Stimulated activated CD8-positive, alpha-beta memory T cell treated with anti-CD3 and anti-CD28 coated beads, Interleukin-2, amount 100 ng/mL, for 48 hours (primary cell): ENCODE measurements at places on chromosomes 1 and 21.

- DNase-seq: no peak
Observed at GRCh38 chr1:234745844-234746797, 136.1 kb upstream of the IRF2BP2 start.

DNA sequence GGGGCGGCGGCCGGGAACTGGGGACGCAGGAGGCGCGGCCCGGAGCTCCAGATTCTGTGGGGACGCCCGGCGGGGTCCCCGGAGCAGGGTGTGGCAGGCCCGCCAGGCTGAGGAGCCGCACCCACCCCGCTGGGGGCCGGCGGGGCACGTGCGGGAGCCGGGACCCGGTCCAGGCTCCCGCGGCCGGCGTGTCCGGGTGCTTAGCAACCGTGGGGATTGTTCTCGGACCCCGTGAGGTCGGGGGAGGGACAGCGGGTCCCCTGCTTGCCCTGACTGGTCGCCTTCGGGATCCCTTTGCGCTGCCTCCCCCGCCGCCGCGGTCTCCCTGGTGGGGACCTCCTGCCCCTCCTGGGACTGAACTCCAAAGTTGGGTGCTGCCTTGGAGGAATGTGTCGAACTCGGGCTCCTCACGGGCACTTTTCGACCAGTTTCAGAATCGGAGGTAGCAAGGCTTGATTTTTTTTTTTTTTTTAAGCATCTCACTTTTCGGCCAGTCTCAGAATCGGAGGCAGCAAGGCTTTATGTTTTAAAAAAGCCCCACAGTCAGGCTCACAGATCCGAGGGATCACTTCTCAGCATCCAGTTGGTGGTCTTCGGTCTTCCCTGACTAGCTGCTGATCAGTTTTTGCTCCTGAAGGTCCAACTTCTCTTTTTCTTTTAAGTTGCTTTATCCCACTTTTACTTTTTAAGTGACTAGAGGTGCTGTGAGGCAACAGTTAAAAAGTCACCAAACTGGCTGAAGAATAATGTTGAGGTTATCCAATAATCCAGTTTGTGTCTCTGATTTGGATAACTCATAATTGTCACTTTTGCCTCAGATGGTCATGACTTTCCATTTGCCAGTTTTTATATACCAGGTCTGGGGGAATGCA lies 648 bp downstream of the FAM76A start:
- peak; percentile 41 for DNase-seq

- no peak for DNase-seq
Observed at GRCh38 chr1:99439433-99440075, 175.3 kb downstream of the PLPPR4 start.

DNA sequence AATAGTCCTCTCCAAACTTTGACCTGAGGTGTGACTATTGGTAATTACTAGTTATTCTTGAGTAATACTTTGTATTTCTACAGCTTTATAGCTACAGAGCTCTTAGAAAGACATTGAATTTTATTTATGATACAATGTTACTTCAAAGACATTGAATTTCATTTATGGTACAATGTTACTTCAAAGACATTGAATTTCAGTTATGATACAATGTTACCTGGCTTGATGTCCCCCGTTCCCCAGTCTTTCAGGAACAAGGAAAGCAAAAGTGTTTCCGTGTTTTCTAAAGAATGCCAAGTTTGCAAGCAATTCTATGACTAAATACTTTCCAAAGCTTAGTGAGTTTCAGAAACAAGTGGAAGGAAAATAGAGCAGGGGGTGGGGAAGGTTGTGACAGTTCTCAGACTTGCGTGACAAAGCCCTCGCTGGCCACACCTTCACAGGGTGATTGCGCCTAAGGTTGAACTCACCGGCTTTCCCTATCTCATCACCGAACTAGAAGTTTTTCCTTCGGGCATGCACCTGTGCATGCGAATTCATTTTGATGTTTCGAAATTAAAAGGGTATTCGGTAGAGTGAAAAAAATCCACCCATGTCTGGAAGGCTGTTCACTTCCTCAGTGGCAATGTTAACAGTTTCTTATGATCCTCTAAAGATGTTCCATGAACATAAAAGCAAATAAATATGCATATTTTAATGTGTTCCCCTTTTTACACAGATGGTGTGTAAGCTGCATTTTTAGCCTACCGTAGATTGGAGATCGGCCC lies 909 bp upstream of the PAXBP1 start:
- peak; percentile 49 for DNase-seq

DNA sequence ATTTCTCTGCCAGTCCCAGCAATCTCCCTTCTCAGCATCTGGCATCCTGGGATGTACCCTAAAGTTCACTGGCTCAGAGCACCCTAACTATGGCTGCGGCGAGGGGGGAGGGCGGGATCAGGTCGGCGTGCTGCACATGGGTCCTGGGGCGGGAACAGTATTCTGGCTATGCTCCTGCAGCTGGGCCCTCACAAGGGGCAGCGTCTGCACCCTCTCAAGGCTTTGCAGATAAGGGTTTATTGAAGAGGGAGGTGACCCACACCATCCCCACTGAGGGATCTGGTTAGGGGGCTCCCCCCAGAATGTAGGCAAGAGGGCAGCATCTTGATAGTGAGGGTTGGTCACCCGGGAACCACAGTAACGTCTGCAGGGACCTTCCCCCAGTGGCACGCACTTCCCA lies 44.9 kb upstream of the PCBP3 start:
- no peak for DNase-seq

GRCh38 chr1:10862743-10863335 lies 66.4 kb upstream of the CASZ1 start:
- DNase-seq: no peak

GRCh38 chr1:111587509-111588174 lies 31.9 kb upstream of the RAP1A start:
- no peak for DNase-seq

DNA sequence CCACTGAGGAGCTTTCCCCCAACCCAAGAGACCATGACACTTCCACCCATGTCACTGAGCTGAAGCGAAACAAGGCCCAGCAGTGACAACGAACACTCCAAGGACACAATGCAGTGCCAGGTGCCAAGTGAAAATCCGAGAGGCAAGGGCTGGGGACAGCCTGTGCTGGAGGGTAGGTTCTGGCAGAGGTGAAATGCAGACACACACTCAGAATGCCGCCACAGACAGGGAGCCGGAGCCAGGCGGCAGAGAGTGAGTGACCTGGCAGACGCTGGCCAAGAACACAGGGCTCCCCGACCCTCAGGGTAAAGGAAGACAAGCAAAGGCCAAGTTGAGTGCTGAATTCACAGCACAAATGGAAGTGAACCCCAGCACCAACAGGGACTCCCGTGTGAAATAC lies 78.9 kb downstream of the CD46 start:
- no peak for DNase-seq

DNA sequence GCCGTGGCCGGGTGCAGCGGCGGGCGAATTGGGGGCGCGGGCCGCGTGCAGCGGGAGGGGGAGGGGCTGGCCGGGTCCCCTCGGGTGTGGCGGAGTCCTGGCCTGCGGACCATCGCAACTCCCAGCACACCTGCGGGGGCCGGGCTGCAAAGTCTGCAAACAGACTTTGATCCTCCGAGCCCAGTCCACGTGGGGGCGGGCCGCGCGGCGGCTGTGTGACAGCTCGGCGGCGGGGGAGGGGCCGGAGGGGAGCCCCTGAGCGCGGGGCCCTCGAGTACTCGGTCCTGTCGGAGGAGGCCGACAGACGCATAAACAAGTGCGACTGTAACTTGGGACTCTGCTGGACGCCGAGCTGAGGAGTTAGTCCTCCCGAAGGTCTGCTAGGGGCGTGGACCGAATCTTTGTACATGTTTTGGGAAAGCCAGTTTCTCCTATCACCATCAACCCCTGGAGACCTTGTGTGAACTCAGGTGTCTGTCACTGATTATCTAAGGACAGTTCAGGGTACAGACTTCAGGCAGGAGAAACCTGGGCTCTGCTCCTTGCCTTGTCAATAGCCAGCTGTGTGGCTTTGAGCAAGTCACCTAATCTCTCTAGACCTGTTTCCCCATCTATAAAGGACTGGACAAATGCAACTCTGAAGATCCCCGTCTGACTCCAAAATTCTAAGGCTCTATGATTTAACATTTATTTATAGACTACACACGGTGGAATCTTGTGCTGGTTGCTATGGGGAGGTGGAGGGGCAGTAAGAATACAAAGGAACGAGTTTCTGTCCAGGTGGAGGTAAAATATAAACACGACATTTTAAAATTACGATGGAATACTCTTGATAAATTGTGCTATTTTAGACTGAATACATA lies 710 bp upstream of the SLC30A1 start:
- DNase-seq: no peak

GRCh38 chr1:232176222-232176621 lies 453.7 kb downstream of the SIPA1L2 start:
- DNase-seq: no peak

DNA sequence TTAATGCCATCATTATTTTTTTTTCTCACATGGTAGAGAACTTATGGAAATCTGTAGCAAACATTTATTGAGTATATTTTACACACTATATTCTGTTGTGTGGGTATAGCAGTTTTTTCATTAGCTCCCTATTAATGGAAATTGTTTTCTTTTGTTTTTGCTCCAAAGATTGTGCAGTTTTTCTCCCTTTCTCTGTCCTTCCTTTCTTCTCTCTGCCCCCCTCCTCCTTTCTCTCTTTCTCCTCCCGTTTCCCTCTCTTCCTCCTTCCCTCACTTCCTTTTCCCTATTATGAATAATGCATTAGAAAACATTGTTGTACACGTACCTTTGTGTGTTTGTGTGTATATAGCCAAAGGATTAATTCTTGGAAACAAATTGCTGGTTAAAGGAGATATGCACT lies 20.6 kb downstream of the CDC73 start:
- DNase-seq: no peak

GRCh38 chr1:218266356-218266755 lies 18.7 kb upstream of the RRP15 start:
- no peak for DNase-seq

- DNase-seq: peak; percentile 77
Observed at GRCh38 chr1:8873506-8874229, 4.8 kb downstream of the ENO1 start.

DNA sequence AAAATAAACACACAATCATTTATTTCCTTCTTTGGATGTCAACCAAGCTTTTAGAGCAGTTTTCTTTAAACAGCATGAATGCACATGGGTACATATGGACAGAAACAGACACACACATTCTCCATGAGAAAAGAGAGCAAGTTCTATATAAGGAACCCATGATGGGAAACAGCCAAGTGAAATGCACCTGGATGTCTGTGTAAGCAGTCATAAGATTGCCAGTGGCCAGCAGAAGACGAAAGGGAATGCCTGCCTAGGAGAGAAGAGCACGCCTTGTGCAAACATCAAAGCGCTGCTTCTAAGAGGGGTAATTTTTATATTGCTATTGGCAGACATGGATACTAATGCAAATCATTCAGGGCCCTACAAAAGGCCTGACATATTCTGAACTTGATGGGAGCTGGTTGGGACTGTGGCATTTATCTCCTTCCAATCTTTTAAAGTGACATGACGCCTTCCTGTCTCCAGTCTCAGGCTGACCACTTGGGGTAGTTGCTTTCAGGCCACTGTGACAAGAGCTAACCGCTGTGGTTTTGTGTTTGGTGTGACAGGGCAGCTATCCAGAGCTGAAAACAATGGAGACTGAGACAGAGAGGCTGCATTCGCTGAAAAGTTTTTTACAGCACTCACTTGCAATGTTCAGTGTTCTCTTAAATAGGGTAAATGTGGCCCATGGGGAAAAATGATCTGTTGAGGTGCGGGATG lies 75.0 kb upstream of the DPT start:
- DNase-seq: no peak

DNA sequence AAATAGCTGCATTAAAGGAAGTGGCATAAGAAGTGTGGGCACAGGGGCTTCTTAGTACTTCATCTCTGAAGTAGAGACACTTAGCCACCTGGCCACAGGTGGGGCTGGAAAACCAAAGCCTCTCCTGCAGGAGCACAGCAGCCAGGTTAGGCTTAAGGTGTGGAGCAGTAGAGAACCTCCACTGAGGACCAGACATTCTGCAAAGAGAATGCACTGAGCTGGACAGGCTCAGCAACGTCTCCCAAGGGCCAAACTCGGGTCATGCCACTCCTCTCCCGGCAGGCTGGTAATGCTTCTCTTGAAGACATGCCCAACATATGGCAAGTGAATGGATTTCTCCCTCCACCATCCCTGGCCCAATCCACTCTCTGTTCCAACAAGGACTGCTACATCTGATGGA lies 33.0 kb upstream of the LRRC38 start:
- no peak for DNase-seq

- DNase-seq: no peak
Observed at GRCh38 chr1:161198897-161199431, at the start of gene ADAMTS4. Gene ADAMTS4, minus strand, starts transcription at chr1:161199054. Its CDS starts 427 bp downstream, at chr1:161198627.

GRCh38 chr1:45394342-45394741 lies 54.1 kb upstream of the MUTYH start:
- DNase-seq: no peak

DNA sequence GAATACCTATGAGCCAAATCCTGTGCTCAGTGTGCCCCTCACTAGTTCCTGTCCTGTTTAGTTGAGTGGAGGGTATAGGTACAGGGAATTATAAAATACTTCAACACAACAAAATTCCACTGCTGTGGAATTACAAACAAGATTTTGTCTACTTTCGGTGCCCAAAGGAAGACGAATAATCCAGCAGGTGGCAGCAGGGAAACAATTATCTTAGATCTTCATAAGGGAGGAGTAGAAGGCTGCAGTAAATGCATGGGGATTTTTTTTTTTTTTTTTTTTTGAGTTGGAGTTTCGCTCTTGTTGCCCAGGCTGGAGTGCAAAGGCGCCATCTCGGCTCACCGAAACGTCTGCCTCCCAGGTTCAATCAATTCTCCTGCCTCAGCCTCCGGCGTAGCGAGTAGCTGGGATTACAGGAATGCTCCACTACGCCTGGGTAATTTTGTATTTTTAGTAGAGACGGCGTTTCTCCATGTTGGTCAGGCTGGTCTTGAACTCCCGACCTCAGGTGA lies 2.0 kb upstream of the PIP5K1A start:
- DNase-seq: no peak

DNA sequence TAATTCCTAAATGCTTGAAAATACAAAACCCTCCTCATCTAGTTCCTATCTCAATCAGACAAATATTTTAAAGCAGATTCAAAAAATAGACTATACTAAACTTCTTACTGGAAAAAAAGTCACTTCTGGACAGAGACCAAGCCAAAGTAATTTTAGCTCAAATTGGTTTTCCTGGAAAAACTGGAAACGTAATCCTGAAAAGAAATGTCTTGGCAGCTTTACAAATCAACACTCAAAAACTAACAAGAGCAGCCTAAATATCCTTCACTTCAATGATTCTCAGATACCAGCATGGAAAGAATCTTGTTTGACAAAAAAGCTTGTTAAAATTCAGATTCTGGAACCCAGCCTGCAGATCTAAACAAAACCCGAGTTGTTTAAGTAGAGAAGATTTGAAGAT lies 9.1 kb upstream of the GPR88 start:
- no peak for DNase-seq

DNA sequence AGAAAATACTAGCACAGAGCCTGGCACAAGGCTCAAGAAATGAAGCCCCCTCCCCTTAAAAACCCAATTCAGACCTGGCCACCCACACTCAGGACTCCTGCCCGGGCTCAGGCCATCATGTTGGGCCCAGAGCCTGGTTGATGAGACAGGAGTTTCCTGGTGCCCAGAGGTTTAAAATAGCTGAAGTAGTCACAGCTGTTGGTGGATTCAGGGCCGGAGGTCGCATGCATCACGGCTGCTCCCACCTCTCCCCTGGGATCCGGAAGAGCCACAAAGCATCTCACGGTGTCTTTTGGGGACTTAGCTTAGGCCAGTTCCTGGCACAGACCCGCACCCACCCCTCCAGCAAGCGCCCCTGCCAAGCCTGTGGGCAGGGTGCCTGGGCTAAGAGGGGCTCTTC lies 2.6 kb upstream of the PADI2 start:
- DNase-seq: no peak
